GOT3 (cell line): ENCODE measurements at places on chromosomes 4 and X.
A peak's percentile ranks its signal among the peaks of the same experiment; 100 is the strongest.

GRCh38 chrX:40004921-40005291 is 92.9 kb downstream of the BCOR start:
- DNase-seq, result no peak

- DNase-seq, result no peak
Measured at GRCh38 chr4:113684534-113685091, 76.9 kb downstream of the CAMK2D start.

DNA sequence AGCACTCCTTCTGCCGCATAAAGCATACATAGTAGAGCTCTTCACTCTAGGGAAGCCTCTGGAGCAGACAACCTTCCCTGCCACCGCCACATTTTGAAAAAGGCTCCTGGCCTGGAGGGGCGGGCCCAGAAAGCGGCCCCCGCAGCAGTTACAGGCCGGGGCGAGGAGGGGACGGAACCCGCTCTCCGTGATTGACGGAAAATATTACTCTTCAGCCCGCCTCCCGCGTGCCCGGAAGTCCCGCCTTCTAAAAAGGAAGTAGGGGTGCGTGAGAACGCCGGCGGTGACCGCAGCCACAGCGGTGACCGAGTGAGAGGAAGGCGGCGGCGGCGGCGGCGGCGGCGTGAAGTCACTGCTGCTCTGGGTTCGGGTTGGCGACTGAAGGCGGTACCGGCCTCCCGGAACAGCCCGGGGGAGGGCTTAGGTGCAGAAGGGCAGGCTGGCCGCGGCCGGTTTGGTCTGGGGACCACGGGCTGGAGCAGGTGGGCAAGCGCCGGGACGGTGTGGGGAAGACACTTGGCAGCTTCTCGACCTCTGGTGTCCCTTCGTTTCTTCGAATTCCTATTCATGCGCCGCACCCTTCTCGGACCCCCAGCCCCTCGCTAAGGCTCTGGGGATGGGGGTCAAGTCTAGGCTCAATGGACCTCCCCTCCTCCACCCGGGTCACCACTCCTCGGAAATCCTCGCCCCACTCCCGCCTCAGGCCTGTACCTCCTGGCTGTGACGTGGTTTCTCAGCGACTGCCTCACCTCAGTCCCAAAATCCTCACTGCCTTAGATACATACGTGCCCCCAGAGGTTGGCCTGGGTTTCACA is at the start of gene HCCS:
HCCS (plus strand) TSS at position 296 of the 815 bp plus-strand sequence. CDS start 729 bp downstream, outside the sequence.
- DNase-seq, result peak; percentile 58

DNA sequence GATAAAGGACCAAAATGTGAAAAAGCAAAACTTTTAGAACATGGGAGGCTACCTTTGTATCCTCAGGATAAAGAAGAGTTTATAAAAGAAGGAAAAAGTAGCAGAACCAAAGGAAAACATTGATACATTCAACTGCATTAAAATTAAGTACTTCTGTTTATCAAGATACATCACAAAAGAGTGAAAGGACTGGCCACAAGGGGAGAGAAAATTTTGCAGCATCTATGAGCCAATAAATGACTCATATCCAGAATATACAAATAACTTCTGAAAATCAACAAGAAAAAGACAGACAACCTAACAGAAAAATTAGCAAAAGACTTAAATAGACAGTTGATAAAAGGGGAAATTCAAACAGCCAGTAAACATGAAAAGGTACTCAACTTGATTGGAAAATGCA is 177.1 kb downstream of the RBMX2 start:
- no peak for DNase-seq

DNA sequence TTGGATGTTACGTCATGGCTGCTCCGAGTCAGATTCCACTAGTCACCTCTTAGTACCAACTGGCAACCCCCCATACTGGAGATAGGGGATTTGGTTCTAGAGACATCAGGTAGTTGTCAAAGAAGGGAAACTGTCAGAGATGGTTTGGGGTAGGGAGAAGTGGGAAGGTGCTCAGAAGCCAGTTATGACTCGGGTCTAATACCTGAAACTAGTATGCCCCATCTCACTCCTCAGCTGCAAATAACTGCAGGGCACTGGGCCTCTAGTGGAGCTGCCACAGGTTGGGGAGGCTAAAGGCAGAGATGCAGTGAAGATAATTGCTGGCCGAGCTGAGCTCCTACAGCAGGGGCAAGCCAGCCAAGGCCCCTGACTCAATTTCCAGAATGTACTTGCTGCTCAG is 30.0 kb downstream of the OTUD6A start:
- DNase-seq, result no peak

DNA sequence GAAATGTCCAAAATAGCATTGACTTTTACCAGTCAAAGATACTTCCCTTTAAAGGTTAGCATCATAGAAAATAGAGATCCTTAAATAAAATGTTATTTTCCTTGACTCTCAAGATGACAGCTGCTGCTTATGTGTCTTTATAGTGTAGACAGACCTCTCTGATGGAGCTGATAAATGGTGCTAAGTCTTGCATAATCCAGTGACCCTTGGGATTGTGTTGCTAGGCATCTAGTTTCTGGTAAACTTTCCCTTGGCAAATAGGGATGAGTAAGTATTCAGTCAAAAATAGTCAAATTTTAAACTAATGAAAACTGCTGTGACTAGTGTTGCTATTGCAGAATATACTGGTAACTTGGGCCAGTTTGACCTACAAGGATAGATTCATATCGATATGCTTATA is 53.6 kb downstream of the MBNL3 start:
- DNase-seq, result no peak

GRCh38 chr4:139834226-139834662 is 168.6 kb downstream of the MGST2 start:
- no peak for DNase-seq

- DNase-seq, result no peak
Measured at GRCh38 chr4:41977709-41978108, 3.8 kb upstream of the DCAF4L1 start.

DNA sequence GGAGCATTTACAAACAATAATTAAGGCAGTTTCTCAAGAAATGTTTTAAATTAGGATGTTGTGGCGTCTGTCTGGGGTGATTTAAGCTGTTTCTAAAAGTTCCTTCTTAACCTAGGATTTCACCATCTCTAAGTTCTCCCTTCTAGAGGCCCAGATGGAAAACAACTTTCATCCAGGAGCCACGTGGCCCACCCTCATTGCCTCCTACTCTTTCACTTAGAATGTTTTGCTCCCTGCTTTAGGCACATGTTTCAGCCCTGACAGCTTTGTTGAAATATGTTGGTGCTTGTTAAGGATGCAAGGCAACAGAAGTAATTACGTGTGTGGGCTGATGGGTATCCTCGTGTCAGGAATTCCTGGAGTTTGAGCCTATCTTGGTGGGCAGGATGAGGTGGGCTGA is 131.3 kb downstream of the GUCY2F start:
- DNase-seq, result no peak
